ENCODE measurements at places on chromosomes 5 and 9. TPM values are rescaled to one million over a fixed set of nuclear protein-coding genes. Genes with fewer than 3 reads are reported as not detected.

- DNase-seq = no peak
These were observed 13.6 kb downstream of the CDC42SE2 start for GRCh38 chr5:131277447-131277846.

GRCh38 chr5:172952034-172952511, 7.2 kb upstream of the RPL26L1 start:
- no peak for DNase-seq

DNA sequence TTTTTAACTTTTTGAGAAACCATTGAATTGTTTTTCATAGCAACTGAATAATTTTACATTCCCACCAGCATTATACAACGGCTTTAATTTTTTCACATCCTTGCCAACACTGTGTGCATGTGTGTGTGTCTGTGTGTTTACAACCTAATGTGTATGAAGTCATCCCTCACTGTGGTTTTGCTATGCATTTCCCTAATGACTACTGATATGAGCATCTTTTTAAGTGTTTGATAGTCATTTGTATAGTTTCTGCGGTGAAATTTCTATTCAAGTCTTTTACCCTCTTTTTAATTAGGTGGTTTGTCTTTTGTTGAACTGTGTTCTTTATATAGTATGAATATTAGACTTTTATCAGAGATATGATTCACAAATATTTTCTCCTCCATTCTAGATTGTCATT, 263.1 kb upstream of the COX7C start:
- DNase-seq = no peak

GRCh38 chr5:318341-318897, 3.1 kb upstream of the AHRR start:
- DNase-seq = no peak

DNA sequence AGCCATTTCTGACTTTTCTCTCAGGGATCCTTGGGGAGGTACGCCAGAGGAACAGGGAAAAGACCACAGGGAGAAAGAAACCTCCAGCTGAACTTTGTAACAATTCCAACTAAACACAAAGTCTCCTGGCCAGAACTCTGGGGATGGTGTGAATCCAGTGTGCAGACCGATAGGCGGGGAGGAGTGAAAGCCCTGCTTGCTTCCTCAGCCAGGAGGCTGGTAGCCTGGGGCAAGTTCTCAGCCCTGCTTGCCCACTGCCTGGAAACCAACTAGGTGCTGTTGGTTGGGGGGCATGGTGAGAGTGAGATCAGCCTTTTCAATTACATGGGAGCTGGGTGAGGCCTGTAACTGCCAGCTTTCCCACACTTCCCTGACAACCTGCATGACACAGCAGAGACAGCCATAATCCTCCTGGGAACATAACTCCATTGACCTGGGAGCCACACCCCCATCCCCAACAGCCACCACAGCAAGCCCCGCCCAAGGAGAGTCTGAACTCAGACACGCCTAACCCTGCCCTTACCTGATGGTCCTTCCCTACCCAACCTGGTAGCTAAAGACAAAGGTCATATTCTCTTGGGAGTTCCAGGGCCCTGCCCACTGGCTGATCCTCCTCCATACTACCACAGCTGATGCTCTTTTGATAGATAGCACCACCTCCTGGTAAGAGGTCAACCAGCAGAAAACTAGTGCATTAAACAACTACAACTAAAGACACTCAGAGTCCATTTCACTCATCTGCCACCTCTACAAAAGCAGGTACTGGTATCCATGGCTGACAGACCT, 100.1 kb upstream of the TNFAIP8 start:
- no peak for DNase-seq

GRCh38 chr9:130172858-130173665, 858 bp downstream of the NCS1 start:
- no peak for DNase-seq

- no peak for DNase-seq
These were observed 376.4 kb upstream of the RGMB start for GRCh38 chr5:98397081-98397480.

- no peak for DNase-seq
These were observed 47.7 kb upstream of the TCERG1 start for GRCh38 chr5:146399481-146399880.

- no peak for DNase-seq
These were observed 179.7 kb downstream of the TSSK1B start for GRCh38 chr5:113255105-113255504.

- no peak for DNase-seq
These were observed 61.4 kb downstream of the C5orf15 start for GRCh38 chr5:133907075-133907474.

DNA sequence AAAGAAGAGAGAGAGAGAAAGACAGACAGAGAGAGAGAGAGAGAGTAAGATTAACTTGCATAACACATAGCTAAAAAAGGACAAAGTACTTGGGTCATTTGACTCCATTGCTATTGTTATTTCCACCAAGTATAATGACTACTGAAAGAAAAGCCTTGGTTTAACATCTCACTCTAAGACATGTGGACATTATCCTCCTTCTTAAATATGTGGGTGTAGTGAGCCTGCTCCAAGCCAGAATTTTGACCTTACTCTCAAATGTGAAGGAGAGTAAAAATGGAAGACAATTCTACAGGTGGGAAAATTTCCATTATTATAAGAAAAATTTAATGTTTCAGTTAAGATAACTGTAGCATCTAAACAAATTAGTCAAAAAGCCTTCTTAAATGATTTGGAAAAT, 8.5 kb upstream of the MARCOL start:
- no peak for DNase-seq

GRCh38 chr9:6926436-6926835, 168.7 kb downstream of the KDM4C start:
- no peak for DNase-seq

- DNase-seq = no peak
These were observed 108.9 kb upstream of the SPRY4 start for GRCh38 chr5:142433526-142434321.

The TLX3 gene
- not detected for polyA plus RNA-seq

The OLFM1 gene
- polyA plus RNA-seq = 3.6 TPM

The ADGRD2 gene
- polyA plus RNA-seq = not detected

The KCNV2 gene
- polyA plus RNA-seq = not detected

All from left renal pelvis (tissue), 4 donors.